ENCODE measurements at places on chromosomes 1 and 21.

GRCh38 chr1:183824291-183824690, 19.4 kb downstream of the RGL1 start:
- H3K4me3 ChIP-seq = no peak overlapping the region
- H3K27me3 ChIP-seq = no peaks in the 10 kb centered on the region
- DNase-seq = no peak
- H3K36me3 ChIP-seq = no peaks in the 10 kb centered on the region
- peaks cover 15% of the 10 kb centered on the region for H3K4me1 ChIP-seq

DNA sequence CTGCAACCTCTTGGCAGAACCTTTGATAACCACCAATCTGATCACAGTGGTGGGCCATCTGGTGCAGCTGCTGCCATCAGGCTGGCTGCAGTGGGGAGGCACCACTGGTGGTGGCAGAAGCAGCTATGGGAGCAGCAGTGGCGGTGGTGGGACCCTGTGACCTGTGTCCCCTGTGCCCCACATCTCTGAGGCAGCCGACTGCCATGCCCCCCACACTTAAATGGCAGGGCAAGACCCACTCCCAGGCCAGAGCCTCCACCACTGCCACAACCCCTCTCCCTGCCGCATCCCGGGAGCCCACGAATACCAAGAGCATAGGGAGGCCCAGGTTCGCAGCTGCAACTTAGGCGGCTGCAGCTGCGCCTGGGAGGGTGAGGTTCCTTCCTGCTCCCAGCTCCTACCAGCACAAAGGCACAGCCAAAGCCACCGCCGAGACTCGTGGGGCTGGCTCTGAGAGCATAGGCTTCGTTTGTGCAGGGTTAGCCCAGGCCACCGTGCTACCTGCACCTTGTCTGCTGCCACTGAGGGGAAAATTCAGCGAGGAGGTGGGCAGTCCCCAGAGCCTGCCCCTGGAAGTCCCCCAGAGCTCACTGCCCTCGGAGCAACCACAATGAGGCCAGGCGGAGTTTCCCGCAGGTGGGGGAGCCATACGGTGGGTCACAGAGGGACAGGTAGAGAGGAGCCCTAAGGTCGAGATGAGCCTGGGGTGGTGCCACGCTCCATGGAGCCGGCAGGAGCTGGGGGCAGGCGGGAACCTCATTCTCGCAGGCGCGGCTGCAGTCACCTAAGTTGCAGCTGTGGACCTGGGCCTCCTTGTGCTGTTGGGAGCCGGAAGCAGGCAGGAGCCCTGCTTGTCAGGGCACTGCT, 518.7 kb downstream of the RWDD3 start:
- no peaks in the 10 kb centered on the region for H3K36me3 ChIP-seq
- DNase-seq = no peak
- H3K4me1 ChIP-seq = no peaks in the 10 kb centered on the region
- no peak overlapping the region for H3K4me3 ChIP-seq
- H3K27me3 ChIP-seq = no peaks in the 10 kb centered on the region
- no peak overlapping the region for H3K27ac ChIP-seq

GRCh38 chr1:108811611-108812010, 45.3 kb downstream of the AKNAD1 start:
- H3K36me3 ChIP-seq = no peaks in the 10 kb centered on the region
- H3K27me3 ChIP-seq = no peaks in the 10 kb centered on the region
- no peak overlapping the region for H3K4me3 ChIP-seq
- peaks cover 16% of the 10 kb centered on the region for H3K4me1 ChIP-seq
- no peak for DNase-seq
- H3K27ac ChIP-seq = no peak overlapping the region

DNA sequence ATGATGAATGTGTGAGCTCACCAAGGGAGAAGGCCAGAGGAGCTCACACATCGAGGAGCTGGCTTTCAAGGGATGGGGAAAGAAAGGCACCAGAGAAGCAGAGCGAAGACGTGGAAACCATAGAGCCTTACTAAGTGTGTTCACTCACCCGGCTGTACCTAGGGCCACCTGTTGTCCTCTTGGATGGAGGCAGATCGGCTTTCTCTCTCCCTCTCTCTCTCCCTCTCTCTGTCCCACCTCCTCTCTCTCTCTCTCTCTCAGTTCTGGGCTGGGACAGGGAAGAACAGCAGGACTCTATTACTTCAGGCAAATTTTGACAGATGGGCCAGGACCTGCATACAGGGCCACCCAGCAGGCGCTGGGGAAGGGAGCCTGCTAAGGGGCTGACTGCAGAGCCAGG, 64.8 kb downstream of the HIVEP3 start:
- H3K4me1 ChIP-seq = no peaks in the 10 kb centered on the region
- no peaks in the 10 kb centered on the region for H3K36me3 ChIP-seq
- H3K27me3 ChIP-seq = no peaks in the 10 kb centered on the region
- H3K27ac ChIP-seq = no peak overlapping the region
- H3K4me3 ChIP-seq = no peak overlapping the region

DNA sequence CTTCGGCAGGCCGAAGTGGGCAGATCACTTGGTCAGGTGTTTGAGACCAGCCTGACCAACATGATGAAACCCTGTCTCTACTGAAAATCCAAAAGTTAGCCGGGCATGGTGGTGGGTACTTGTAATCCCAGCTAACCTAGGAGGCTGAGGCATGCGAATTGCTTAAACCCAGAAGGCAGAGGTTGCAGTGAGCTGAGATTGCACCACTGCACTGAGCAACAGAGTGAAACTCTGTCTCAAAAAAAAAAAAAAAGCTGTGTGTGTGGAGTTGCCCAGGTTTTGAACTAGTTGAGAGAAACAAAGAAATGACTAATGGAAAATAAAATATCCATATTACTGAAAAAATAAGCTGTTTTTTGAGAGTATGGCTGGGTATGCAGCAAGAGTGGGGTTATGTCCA, 100.2 kb downstream of the GTF2B start:
- no peaks in the 10 kb centered on the region for H3K4me1 ChIP-seq
- no peak overlapping the region for H3K4me3 ChIP-seq
- H3K27me3 ChIP-seq = no peaks in the 10 kb centered on the region
- no peaks in the 10 kb centered on the region for H3K36me3 ChIP-seq

GRCh38 chr1:20262810-20263534, 27.7 kb upstream of the VWA5B1 start:
- peaks cover 7% of the 10 kb centered on the region for H3K4me1 ChIP-seq
- no peak overlapping the region for H3K4me3 ChIP-seq
- H3K36me3 ChIP-seq = no peaks in the 10 kb centered on the region
- no peaks in the 10 kb centered on the region for H3K27me3 ChIP-seq
- H3K27ac ChIP-seq = no peak overlapping the region
- no peak for DNase-seq

DNA sequence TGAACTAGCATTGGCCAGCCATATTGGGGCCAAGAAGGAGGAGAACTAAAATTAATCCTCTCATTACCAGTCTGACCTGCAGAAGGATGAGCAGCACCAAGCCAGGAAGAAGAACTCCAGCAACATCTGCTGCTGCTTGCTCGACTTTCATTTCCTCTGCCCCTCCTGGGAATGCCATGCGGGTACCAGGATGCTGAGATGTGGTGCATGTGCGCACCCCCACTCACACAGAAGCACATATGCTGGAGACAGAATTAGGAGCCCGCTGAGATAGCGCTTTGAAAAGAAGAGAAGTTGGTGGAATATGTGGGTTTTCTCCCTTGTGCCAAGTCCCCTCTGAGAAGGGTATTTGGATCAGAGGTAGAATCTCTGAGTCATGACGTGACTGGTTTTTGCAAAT, 70.4 kb downstream of the PLXNA2 start:
- no peaks in the 10 kb centered on the region for H3K27me3 ChIP-seq
- H3K36me3 ChIP-seq = no peaks in the 10 kb centered on the region
- no peak for DNase-seq
- no peak overlapping the region for H3K4me3 ChIP-seq
- H3K4me1 ChIP-seq = peaks cover 45% of the 10 kb centered on the region

- peaks cover 6% of the 10 kb centered on the region for H3K4me1 ChIP-seq
- no peak overlapping the region for H3K27ac ChIP-seq
- H3K27me3 ChIP-seq = no peaks in the 10 kb centered on the region
- no peak for DNase-seq
- no peak overlapping the region for H3K4me3 ChIP-seq
These were observed 25.3 kb downstream of the DSTYK start for GRCh38 chr1:205186191-205186590.

DNA sequence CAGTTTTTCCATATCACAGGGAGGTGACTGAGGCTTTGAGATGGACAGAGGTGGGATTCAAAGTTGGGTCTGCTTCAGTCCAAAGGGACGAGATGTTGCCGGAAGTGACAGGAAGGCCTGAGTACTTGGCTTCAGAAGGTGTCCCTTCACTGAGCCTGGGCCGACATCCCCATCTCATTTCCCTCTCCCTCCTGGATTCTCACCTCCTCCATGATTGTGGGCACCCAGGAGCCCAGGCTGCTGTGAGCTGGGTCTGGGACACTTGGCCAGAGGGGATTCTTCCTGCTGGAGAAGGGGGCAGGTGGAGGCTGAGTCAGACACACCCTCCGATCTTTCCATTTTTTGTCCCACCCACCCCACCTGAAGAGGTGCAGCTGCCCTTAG, 2.8 kb upstream of the MRPS15 start:
- DNase-seq = no peak
- no peaks in the 10 kb centered on the region for H3K27me3 ChIP-seq
- no peak overlapping the region for H3K4me3 ChIP-seq
- peaks cover 16% of the 10 kb centered on the region for H3K4me1 ChIP-seq

- no peaks in the 10 kb centered on the region for H3K4me1 ChIP-seq
- peaks cover 6% of the 10 kb centered on the region for H3K36me3 ChIP-seq
- no peak overlapping the region for H3K27ac ChIP-seq
- H3K4me3 ChIP-seq = no peak overlapping the region
- DNase-seq = no peak
These were observed 90.3 kb downstream of the NID1 start for GRCh38 chr1:235974616-235975015.

DNA sequence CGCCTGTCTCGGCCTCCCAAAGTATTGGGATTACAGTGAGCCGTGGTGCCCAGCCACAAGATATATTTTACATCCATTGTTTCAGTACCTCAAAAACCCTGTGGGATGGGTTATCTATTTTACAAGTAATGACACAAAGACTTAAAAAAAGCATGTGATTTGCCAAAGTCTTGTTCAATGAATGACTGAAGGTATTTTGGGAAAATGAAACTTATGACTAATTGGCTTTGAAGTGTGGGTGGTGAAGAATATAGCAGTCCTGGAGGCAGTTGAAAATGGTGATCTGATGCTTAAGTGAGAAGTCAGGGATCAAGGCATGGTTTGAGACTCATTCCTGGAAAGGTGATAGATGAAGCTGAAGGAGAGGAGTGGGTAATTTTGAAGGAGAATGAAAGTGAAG, 3.0 kb downstream of the SWT1 start:
- no peak overlapping the region for H3K27ac ChIP-seq
- DNase-seq = no peak
- H3K27me3 ChIP-seq = no peaks in the 10 kb centered on the region
- H3K4me3 ChIP-seq = no peak overlapping the region

- no peaks in the 10 kb centered on the region for H3K36me3 ChIP-seq
- DNase-seq = no peak
- H3K4me3 ChIP-seq = no peak overlapping the region
- no peaks in the 10 kb centered on the region for H3K27me3 ChIP-seq
- H3K4me1 ChIP-seq = peaks cover 25% of the 10 kb centered on the region
- no peak overlapping the region for H3K27ac ChIP-seq
These were observed 9.7 kb downstream of the TLR5 start for GRCh38 chr1:223133306-223133823.

DNA sequence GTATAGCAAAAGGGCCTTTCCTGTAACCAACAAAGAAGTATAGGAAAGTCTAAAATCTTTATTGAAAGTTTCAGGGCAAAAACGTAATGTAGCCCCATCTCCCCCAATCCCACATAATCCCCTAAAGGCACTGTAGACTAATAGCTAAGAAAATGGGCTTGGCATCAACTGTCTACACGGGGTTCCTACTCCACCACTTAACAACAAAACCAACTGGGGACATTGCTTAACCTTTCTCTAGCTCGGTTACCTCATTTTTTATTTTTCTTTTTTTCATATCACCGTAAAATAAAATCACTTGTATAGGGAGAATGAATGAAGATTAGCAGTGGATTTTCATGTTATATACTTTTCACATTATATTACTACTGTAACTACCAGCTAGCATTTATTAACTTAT, 12.3 kb downstream of the MACF1 start:
- no peak for DNase-seq
- no peak overlapping the region for H3K4me3 ChIP-seq
- no peaks in the 10 kb centered on the region for H3K27me3 ChIP-seq
- peaks cover 38% of the 10 kb centered on the region for H3K4me1 ChIP-seq
- H3K27ac ChIP-seq = no peak overlapping the region

DNA sequence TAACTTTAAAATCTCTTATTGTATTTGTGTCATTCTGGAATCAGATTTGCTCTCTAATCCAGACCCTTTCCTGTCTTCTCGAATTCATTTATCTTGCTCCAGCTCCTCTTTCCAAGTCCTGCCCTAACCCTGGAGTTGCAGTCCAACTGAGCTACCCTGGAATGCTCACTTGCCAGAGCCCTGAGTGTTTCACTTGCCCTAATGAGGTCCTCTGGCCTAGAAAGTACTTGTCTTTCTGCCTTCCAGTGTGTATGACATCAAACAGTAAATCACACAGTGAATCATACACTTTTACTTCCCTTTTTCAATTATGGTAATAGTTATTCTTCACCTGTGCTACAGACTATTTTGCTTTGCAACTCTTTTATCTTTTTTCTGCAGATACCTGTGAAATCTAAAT, 96.9 kb downstream of the NEK7 start:
- H3K4me1 ChIP-seq = no peaks in the 10 kb centered on the region
- no peak for DNase-seq
- H3K27ac ChIP-seq = no peak overlapping the region
- H3K27me3 ChIP-seq = no peaks in the 10 kb centered on the region
- H3K36me3 ChIP-seq = no peaks in the 10 kb centered on the region

Data from hepatocyte (in vitro differentiated cells).